ENCODE measurements at places on chromosomes 16 and 17.

DNA sequence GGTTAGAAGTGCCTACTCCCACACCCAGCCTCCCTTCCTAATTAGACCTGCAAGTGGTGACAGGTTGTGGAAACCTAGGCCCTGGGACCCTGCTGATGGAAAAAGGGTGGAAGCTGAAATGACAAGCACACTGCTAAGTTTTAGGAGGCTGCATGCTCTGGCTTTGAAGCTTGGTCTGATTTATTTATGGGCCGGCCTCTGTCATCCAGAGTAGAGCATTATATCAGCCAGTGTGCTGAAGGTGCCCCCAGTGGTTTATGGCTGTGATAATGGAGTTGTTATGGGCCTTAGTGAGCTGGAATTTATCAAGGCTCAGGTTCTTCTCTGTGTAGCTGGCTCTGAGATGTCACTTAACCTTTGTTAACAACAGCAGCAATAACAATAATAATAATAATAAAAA, 142.6 kb downstream of the UTP18 start:
- no peak for DNase-seq

GRCh38 chr17:31112001-31112661, 17.4 kb downstream of the NF1 start:
- DNase-seq, result no peak

GRCh38 chr16:46885960-46886763, 2.0 kb downstream of the GPT2 start:
- no peak for DNase-seq

GRCh38 chr16:49866595-49867071, 10.7 kb upstream of the ZNF423 start:
- no peak for DNase-seq

- DNase-seq, result no peak
Observed at GRCh38 chr17:22703204-22703603, 1010.9 kb downstream of the KCNJ18 start.
